ENCODE measurements at places on chromosomes 6 and 20.

DNA sequence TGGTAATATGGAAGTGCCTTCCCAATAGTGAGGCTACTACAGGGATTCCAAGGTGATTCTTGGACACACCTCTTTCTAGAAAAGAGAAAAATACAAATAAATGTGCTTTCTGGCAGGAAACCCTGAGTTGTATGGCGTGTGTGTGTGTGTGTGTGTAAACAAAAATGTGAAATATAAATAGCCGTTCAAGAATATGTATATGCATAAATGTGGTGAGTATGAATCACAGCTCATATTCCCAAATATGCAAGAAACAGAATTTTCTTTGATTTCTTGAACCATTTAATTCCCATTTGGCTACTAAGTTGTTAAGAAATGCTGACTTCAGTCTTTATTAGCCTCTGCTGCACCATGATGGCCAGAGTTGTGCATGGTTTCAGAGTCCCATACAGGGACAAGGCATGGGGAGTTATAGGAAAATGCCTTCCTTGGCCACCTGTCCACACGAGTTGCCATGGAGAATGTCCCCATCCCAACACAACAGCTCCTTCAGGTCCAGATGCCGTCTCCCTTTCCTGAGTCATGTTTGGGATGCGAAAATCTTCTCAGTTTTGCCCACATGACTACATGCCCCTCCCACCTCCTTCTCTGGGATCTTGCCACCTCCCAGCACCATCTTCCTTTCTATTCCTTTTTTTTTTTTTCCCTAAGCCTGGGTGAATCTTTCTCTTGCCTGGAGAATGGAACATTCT is 312.4 kb upstream of the ECI2 start:
- DNase-seq: no peak

- DNase-seq: no peak
Measured at GRCh38 chr20:59920944-59921343, 12.5 kb downstream of the SYCP2 start.

DNA sequence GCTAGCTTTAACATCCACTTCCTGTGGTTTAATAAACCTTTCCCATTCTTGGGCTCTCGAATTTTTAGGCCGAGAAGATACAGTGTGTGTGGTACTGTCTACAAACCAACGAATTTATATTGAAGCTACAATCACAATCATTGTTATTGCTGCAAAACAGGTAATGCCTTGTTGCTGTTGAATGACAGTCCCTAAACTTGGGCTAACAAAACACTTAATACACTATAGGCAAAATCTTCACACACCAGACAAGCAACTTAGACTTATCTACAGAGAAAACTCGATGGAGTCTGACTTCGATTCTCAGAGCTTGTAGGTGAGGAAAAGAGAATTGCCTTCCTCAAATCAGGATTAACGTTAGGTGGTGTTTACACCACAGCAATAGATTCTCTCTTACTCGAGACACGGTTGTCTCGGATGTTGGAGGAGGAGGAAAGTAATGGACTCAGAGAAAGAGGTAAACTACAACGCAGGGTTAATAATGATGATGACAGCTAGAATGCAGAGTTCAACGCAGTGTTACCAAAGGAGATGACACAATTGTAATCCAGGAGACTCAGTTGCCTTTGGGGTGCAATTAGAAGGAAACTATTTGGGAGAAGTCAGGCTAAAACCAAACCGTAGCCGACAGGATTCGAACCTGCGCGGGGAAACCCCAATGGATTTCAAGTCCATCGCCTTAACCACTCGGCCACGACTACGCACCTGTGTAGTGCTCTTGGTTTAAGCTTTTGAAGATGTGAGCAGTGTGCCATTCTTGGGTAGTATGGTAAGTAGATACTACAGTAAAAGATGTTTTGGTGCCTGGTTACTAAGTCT is 32.5 kb upstream of the ZNF184 start:
- peak; percentile 47 for DNase-seq

GRCh38 chr6:21856456-21856825 is 262.9 kb downstream of the SOX4 start:
- no peak for DNase-seq

DNA sequence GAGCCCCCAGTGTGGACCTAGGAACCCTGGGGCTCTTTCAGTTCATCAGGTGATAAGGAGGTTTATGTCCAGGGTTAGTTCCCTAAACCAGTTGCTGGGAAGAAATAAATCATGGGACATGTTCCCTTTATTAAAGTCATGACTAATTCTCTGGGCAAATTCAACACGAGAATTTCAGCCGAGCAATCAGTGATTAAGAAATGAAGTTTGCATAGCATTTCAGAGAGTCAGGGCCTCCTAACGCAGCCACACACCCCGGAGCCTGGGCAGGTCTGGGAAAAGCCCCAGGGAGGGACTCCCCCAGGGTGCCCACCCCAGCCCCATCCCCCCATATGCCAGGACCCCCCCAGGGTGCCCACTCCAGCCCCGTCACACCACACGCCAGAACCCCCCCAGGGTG is 20.1 kb downstream of the SLCO4A1 start:
- DNase-seq: no peak
